ENCODE measurements at places on chromosomes 3 and 15.

DNA sequence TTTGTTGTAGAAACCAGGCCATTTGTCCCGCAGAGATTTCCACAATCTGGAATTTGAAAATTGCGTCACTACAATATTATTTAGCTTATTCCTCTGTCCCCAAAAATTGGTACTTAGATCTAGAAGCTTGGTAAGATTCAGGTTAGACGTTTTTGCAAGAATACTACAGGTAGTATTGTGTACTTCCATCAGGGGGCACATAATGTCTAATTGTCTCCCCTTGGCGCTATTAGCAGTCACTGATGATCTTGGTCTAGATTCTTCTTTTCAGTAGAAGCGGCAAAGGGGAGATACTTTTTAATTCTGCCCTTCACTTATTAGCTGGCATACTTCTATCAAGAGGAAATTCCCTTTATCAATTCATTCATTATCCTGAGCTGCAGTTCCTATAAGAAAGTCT lies 42.6 kb upstream of the TRIM42 start:
- no peak for DNase-seq

- no peak for DNase-seq
Measured at GRCh38 chr15:69149803-69150202, 10.6 kb upstream of the GLCE start.

DNA sequence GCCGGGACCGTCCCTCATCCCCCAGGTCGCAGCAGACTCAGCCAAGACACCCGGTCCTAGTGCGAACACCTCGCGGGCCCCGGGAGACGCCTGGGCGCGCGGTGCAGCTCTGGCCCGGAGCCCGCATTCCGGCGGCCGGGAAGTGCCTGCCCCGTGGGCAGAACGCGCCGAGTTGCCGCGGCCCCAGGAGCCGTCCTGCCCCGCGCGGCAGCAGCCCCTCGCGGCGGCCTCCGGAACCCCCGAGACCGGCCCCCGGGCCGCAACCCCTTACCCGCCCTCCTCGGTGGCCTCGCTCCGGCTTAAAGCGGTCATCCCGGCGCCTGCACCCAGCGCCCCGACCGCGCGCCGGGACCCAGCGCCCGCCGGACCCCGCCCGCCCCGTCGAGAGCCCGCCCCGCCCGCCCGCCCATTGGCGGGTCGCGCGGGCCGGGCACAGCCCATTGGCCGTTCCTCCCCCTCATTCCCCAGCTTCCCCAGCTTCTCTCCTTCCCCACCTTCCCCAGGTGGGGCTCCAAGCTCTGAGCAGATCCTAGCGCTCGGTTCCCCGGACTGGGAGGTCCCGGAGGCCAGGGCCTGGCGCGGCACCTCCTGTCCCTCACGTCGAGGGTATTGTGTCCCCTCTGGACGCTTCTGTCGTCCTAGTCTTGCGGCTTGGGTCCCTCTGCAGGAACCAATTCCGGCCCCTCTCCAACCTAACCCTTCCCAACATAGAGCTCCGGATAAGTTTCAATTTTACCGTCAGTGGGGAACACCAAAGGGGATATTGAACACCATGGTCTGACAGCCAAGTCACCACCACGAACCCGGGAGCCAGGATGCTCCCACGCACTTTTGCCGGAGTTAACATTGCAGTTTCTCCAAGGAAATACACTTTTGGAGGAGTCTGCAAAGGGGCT lies at the start of gene GRAMD2A:
Gene GRAMD2A (minus strand): TSS at position 328 of the 896 bp plus-strand sequence.
- DNase-seq: peak; percentile 80

DNA sequence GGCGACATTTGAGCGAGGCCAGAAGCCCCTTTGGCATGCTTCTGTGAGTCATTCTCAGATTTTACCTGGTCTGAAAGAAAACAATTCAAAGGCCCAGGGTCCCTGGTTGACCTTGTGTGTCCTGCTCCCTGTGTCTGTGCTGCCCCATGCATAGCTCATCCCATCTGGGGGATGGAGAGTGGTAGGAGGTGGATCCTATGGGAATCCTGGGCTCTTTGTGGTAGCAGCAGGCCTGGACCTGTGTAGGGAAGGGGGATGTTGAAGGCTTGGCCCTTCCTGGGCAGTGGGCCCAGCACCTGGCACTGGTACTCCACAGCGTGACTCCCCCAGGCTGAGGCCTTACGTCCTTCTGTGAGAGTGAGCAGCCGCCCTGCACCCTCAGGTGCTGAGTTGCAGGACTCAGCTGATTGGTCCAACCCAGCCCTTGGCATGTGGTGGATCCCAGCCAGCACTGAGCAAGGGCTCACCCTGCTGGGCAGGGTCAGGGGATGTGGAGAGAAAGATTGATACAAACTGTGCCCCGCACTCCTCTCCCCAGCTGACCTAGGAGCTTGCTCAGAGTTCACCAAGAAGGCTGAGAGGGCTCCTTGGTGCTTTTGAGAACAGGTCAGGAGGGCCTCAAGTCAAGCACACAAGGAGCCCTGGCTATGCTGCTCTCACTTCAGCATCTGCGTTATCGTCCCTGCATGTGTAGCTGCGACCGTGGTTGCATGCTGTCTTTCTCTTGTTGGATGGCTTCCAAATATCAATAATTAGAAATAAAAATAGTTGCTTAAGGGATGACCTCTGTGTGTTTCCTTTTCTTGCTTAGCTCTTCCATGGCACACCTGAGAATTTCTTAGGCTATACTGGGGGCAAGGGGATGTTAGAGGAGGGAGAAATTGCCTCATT lies 21.4 kb upstream of the JMJD7 start:
- no peak for DNase-seq

- no peak for DNase-seq
Measured at GRCh38 chr3:21991061-21991460, 240.1 kb upstream of the ZNF385D start.

- no peak for DNase-seq
Measured at GRCh38 chr15:96166223-96167200, 164.0 kb upstream of the NR2F2 start.

DNA sequence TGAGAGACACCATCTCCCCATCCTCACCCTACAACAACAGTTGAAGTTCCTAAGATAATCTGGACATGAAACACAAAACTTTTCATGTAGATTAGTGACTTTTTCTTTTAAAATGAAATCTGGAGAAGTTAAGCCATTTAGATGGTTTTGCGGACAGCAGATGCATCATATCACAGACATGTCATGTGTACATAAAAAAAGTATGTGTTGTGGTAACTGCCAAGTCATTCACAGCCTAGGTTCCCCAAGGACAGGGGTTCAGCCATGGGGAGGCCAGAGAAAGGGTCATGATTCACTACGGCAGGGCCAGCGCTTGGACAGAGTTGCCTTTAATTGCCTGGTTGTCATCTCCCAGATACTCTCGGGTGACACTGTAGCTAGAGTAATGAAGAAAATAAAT lies 163.2 kb downstream of the PDZRN3 start:
- DNase-seq: no peak

- DNase-seq: no peak
Measured at GRCh38 chr15:95864467-95864886, 466.0 kb upstream of the NR2F2 start.

DNA sequence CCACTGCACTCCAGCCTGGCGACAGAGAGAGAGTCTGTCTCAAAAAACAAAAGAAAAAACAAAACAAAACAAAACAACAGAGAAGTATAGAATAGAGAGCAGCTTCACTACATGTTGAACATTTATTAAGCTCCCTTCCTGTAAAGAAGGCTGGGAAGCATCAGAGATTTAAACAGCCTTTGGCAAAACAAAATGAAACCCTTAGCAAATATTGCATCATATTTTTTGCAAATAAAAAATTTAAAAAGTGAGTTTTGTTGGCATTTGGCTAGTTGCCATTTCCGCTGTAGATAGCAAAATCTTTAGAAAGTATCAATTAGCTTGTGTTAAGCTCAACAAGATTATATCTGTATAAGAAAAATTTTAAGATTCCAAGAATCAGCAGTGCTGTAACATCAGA lies 151.2 kb downstream of the SERPINI1 start:
- no peak for DNase-seq

DNA sequence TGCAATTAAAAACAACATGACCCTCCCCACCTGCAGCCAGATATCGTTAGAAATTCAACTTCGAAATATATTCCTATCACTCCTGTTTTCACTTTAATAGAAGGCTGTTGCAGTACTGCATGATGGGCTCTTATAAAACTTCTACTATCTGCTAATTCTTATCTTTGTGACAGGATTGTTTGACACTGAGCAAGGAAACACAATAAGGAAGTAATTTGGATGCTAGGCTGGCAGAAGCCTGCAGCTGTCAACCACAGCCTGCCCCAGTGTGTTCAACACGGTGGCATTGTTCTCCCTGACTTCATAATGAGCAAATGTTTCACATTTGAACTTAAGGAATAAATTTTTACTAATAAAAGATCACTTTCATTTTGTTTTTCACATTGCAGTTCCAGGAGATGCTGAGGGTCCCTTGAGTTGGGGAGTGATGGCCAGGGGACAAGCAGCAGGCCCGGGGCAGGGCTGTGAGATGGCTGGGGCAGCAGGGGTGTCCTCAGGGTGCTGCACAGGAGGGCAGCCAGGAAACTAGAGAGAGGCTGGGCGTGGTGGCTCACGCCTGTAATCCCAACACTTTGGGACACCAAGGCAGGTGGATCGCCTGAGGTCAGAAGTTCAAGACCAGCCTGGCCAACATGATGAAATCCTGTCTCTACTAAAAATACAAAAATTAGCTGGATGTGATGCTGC lies 64.8 kb upstream of the SEC61A1 start:
- no peak for DNase-seq

- DNase-seq: peak; percentile 42
Measured at GRCh38 chr3:99753268-99753975, 64.2 kb upstream of the CMSS1 start.

DNA sequence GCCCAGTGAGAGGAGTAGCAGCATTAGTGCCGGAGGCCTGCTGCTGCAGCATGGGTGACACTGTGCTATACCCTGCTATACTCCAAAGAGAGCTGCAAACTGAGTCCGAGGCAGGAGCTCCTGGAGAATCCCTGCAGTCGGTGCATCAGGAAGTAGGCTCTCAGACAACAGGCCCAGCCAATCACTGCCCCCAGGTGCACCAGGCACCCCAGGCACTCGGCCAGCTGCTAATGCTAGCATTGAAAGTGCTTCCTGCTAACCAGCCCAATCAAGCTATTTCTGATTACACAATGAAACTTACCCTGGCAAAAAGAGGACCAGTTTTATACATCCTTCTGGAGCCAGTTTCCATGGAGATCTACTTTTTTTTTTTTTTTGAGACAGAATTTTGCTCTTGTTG lies 45.6 kb upstream of the IREB2 start:
- peak; percentile 26 for DNase-seq

Measured in Calu3 (cell line).